Stimulated activated CD4-positive, alpha-beta T cell treated with anti-CD3 and anti-CD28 coated beads, Interleukin-2, amount 100 ng/mL, for 24 hours (primary cell): ENCODE measurements at places on chromosomes 12 and 14.
A peak's percentile ranks its signal among the peaks of the same experiment; 100 is the strongest.

DNA sequence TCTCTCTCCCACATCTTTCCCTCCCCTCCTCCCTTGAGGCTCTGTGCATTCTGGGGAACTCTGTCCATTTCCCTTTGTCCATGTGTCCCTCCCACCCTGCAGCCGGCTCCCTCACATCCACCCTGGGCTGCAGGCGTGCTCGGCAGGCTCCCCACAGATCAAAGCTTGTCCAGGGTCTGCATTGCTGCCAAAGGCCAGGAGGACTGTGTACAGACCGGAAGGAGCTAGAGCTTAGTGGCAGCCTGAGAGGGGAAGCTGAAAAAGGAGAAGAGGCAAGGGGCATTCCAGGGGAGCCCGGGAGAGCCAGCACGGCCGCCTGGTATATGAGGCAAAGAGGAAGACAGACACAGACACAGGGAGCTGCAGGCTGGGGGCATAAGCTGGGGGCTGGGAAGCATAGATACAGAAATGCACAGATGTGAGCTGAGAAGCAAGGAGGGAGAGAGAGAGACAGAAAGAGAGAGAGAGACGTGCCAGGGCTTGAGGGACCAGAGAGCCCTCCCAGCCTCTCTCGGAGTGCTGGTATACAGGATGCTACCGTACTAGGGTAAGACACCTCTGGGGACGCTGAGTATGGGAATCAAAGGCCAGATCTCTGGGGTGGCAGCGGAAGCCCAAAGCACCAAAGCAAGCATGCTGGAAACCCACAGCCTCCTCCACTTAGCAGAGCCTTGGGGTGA, 3.3 kb downstream of the CD4 start:
- peak; percentile 26 for DNase-seq

GRCh38 chr14:97275276-97275675, 478.1 kb downstream of the VRK1 start:
- DNase-seq: no peak

GRCh38 chr14:101716956-101717662, 44.4 kb upstream of the PPP2R5C start:
- no peak for DNase-seq

DNA sequence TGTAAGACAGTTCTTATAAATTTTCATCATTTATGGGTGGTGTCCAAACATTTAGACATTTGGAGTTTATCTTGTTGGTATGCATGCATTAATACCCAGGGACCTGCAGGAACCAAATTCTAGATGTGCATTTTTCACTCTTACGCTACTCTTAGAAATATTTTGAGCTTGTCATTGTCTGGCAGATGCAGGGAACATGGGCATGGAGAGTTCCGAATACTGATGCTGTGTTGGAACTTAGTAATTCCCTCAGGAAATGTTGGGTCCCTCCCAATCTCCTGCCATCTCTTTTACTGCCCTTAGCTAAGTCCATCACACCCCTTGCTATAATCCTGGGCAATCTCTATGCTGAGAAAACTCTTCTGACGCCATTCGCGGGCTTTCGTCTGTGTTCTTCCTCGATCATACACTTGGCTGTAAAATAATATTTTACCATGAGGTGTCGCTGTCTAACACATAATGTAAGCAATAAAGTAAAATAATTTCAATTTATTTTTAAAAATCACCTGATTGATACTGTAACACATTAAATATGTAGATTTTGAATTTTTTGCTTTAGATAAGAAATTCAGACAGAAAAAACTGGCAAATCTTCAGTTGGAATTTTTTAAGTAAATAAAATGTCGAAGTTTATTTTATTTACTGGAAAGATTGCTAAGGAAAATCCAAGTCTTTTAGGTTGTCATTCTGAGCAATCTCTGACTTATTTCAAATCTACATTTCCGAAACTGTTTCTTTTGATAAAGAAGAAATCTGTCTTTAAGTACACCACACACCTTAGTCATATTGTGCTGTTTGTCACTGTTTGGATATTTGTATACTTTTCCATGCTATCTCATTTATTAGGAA, 304.1 kb upstream of the SSTR1 start:
- no peak for DNase-seq

GRCh38 chr12:22396253-22396652, 61.7 kb upstream of the ST8SIA1 start:
- peak; percentile 32 for DNase-seq

GRCh38 chr12:71848212-71848611, 8.7 kb downstream of the TBC1D15 start:
- no peak for DNase-seq

GRCh38 chr12:57151741-57152630, 4.6 kb upstream of the LRP1-AS start:
- no peak for DNase-seq

- no peak for DNase-seq
Observed at GRCh38 chr14:69263771-69264170, 3.8 kb downstream of the GALNT16 start.

DNA sequence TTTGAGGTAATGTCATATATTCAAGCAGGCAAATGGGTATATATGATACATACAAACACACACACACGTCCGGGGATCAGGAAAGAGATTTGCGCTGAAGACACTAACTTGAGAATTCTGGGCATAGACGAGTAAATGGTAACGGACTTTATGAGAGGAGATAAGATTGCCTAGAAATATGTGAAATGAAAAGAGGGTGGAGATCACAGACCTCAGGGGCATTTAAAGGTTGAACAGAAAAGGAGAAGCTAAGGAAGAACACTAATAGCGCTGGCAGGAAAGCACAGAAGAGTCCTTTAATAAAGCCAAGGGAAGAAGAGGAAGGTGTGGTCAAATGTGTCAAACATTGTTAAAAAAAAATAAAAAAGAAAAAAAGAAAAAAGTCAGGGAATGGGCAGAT, 13.1 kb downstream of the CRY1 start:
- DNase-seq: no peak

- peak; percentile 6 for DNase-seq
Observed at GRCh38 chr14:44316647-44317440, 190.2 kb downstream of the FSCB start.

DNA sequence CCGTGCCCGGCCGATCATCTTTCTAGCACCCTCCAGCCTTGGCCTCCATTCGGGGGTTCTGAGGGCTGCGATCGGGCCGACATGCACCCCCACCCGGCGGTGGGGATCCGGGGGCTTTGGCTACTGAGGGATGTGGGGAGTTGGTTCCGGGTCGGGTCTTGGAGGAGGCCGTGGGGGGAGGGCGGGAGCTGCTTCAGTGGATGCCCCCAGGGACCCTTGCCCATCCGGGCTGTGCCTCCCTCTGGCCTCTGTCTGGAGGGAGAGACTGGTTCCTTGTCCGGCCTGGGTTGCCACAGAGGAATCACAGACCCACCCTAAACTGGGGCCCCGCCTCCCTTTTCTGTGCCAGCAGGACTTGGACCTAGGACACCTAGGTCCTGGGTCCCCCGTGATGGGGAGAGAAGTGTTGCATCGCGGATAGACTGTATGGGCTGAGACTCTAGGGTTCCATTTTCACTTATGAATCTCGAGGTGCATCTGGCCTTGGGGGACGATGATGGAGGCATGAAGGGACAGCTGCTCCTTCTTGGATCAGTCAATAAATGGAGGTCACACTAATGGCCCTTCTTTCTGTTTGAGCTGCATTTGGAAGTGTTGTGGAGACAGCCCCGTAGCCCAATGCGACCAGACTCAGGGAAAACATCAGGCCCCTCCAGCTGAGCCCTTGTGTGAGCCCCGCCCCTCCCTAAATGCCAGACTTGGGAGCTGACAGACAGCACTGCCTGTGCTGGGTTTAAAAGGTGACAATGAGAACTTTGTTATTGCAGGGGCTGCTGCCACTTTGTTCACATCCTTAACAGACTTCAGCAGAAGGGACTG, 577 bp downstream of the DTX3 start:
- DNase-seq: peak; percentile 13

GRCh38 chr12:64587447-64587846, 22.8 kb upstream of the RASSF3 start:
- DNase-seq: no peak

DNA sequence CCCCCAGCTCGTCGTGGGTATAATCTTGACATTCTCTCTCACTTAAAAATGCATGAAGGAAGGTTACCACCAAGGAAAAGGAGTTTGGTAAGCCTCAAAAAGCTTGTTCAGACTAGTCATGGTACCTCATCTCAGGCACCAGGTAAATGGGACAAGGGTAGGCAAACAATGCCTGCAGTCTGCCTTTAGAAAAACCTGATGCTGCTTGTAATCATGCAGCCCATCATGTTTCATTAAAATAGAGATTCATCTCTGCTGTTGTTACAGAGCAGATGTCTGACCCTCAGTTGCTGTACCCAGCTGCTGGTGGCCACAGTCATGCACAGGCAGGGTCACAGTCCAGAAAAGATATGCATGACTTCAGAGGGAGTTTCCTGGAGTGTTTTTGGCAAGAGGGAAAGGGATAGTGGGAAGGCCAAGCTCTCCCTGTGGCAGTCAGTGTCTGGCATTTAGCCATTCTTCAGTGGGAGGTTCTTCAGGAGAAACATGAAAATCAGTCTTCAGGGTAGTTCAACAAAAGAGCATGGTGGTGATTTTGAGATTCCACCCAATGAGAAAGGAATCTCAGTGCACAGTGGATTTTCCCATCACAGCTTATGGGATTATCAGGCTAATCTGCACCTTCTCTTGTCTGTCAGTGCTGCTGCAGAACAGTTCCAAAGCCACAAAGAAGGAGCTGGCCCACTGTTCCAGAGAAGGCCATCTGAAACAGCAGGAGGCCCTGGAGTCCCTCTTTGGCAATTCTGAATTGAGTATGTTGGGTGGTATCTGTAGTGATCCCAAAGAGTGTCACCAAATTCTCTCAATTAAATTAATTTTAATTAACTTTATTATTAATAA, 202.7 kb upstream of the FRMD6 start:
- DNase-seq: no peak

GRCh38 chr12:16520328-16520727, 85.6 kb downstream of the LMO3 start:
- DNase-seq: no peak

DNA sequence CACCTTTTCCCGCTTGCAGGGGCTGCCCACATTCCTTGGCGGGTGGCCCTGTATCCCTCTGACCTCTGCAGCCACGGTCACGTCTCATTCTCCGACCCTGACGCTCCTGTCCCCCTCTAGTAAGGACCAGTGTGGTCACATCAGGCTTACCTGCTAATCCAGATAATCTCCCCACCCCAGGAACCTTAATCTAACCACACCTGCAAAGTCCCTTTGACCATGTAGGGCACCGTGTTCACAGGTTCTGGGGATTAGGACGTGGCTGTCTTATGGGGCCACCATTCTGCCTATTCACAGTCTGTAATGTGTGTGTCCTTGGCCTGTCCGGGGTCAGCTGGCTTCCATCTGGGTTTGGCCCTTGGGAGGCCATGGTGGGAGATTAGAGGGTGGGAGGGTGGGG, 368.9 kb downstream of the AACS start:
- DNase-seq: no peak

DNA sequence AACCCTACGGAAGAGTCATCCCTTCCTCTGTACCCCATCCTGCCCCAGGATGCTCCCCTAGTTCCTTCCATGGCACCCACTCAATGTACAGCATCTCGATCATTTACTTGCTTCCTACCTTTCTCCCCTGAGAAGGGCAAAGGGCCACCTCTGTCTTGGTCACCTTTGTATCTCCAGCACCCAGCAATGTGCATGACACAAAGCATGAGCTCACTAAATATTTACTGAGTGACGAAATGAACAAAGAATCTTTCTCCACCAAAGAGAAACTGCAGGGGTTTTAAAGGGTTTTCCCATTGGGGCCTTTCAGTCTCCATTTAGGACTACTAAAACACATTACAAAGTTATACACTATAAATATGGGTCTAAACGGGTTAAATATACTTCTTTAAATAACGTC, 30.6 kb downstream of the ATG14 start:
- no peak for DNase-seq

- no peak for DNase-seq
Observed at GRCh38 chr14:97413966-97414717, 617.0 kb downstream of the VRK1 start.

DNA sequence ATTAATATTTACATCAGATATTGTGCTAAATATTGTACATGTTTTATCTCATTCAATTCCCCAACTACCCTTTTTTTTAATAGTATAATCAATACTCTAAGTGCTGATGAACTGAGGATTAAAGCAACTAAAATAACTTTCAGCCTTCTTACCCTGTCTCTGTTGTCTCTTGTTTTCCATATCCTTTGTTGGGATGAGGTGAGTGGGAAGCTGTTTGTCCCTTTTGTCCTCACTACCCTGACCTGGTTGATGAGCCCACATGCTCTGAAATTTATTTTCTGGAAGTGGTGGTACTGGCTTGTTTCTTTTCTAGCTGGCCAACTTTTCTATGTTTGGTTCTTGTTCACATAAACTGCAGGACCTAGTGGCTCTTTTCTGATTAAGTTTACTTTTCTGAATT, 9.6 kb upstream of the ART4 start:
- no peak for DNase-seq

DNA sequence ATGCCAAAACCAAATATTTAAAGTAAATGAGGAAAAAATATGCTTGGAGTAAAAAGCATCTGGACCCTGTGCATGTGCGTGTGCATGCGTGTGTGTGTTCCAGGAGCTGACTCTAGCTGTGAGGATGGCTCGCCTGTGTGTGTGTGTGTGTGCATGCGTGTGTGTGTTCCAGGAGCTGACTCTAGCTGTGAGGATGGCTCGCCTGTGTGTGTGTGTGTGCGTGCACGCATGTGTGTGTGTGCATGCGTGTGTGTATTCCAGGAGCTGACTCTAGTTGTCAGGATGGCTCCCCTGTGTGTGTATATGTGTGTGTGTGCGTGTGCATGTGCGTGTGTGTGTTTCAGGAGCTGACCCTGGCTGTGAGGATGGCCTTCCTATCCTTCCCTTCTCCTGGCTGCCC, 357.7 kb downstream of the CACNA1C start:
- DNase-seq: no peak

GRCh38 chr14:94367347-94368242, 20.8 kb downstream of the SERPINA1 start:
- no peak for DNase-seq

- DNase-seq: no peak
Observed at GRCh38 chr12:99596762-99597161, 50.8 kb upstream of the GARIN6 start.

DNA sequence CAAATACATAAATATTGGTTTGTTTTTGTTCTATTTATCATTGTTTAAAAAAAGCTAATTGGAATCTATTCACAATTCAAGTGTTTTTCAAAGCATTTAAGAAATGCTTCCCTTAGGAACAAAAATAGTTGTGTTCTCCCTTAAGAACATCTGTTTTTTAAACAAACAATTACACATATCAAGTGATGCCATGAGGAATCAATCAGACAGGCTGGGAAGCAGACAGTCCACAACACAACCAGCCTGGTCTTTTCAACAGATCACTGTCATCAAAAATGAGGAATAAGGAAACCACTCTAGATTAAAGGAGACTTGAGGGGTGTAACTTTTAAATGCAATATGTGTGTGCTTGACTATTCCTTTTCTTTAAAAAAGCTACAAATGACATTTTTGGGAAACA, 25.5 kb downstream of the GALC start:
- no peak for DNase-seq
